RCC 7860 (cell line): ENCODE measurements at places on chromosomes 16 and 17.

DNA sequence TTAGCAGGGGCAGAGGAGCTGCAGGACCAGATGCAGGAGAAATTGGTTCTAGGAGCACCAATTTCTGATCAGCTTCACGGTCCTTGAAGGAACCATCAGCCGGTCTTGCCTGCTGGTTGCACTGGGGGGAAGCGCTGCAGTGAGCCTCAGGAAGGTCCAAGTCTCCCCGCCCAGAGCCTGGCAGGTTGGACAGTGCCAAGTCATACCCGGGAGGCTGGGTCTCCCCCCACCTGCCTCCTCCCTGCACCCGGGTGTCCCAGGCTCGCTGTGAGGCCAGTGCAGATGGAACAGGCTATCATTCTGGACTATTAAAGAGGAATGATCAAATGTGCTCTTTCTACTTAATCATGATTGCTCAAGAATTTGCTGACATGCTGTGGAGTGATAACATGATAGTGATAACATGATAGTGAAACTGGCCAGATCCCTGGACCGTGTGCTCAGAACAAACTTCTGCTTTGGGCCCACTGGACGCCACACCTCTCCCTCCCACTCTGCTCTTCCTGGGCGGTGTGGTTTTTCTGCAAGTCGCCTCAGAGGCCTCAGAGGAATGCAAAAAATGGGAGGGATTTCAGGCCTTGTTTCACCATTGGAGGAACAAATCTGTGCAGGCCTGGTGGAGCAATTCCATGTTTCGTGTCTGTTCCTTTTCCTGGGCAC lies 236.0 kb downstream of the IRF8 start:
- DNase-seq = no peak

GRCh38 chr17:78924481-78925151 lies 571 bp downstream of the TIMP2 start:
- no peak for DNase-seq

- no peak for DNase-seq
Measured at GRCh38 chr17:6105649-6106007, 35.4 kb downstream of the WSCD1 start.

- no peak for DNase-seq
Measured at GRCh38 chr17:61203671-61204131, 195.9 kb upstream of the TBX2 start.

DNA sequence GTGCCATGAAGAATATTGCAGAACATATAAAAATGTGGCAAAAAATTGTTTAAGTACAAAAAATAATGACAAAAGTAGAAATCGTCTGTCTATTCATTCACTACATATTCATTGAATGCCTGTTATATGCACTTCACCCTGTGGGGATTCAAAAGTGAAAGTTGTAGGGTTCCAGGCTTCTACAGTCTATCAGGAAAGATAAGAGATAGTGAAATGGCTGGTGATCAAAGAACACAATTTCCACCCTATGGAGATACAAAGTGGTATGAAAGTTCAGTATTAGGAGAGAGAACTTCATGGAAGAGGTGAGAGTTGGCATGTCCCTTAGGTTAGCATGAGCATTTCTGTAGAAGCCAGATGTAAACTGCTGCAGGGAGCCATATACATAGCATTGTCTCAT lies 127.0 kb upstream of the PMFBP1 start:
- no peak for DNase-seq

GRCh38 chr16:51106535-51106934 lies 44.5 kb downstream of the SALL1 start:
- DNase-seq = no peak

- DNase-seq = no peak
Measured at GRCh38 chr16:11098601-11099390, 154.4 kb downstream of the CLEC16A start.

DNA sequence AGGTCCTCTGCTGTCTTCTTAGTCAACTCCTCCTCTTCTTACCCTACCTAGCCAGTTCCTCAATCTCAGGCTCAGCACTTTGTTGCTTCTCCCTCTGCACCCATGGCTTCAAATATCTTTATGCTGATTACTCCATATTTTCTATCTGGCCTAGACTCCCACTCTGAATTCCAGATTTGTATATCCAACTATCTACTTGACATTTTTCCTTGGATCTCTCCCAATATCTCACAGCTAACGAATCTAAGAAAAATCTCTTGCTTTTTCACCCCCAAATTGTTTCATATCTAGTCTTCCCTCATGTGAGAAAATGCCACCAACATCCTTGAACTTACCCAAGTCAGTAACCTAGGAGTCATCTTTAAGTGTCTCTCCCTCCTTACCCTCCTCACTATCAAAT lies 176.4 kb upstream of the ERCC4 start:
- DNase-seq = no peak

DNA sequence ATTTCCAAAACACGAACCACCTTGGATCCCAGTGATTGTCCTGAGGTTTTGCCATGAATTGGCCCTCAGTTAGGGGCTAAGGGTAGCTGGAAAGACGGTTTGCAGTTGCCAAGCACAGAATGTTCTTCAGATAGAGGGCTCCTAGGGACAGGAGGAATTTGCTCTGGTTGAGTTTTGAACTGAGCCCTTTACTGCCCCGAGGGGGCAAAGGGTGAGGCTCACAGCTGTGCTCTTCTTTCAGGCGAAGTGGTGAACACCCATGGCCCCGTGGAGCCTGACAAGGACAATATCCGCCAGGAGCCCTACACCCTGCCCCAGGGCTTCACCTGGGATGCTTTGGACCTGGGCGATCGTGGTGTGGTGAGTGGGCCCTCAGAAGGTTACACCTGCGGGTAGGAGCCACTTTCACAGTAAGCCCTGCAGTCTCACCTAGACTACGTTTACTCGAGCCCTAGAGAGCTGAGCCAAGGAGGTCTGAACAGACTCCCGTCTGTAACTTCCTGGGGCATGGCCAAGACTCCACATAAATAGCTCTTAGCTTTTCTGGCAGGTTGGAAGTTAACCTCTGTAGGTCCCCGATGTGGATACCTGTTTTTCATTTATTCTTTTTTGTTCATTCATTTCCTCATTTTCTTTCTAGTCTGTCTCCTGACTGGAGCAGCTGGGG lies 32.5 kb downstream of the NMT1 start:
- no peak for DNase-seq

DNA sequence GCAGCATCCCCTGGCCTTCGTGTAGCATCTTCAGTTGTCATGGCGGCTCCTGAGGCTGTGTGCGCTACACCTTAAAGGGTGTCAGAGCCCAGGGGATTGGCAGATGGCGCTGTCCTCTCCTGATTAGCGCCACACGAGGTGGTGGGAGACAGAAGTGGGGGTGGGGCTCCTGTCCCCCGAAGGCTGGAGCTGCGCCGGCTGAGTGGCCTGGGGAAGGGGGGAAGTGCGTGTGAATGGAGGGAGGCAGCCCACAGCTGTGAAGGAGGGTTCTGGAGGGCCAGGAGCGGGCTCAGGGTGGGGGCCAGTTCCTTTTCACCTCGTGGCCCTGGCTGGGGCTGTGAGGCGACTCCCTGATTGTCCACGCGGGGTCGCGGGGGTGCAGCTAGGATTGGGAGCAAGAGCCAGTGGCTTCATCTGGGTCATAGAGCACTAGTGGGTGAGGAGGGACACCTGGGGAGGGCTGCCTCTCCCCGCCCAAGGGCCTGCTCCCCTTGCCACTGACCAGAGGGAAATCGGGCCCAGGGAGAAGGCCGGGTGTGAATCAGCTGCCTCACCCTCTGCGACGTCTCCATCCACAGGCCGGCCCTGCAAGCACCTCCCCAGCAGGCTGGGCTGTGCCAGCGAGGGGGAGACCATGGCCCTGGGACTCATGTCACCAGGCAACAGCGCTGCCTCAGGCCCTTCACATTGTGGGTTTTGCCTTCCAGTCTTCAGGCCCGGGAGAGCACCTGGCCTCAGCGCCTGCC lies 14.1 kb downstream of the BAHCC1 start:
- no peak for DNase-seq

DNA sequence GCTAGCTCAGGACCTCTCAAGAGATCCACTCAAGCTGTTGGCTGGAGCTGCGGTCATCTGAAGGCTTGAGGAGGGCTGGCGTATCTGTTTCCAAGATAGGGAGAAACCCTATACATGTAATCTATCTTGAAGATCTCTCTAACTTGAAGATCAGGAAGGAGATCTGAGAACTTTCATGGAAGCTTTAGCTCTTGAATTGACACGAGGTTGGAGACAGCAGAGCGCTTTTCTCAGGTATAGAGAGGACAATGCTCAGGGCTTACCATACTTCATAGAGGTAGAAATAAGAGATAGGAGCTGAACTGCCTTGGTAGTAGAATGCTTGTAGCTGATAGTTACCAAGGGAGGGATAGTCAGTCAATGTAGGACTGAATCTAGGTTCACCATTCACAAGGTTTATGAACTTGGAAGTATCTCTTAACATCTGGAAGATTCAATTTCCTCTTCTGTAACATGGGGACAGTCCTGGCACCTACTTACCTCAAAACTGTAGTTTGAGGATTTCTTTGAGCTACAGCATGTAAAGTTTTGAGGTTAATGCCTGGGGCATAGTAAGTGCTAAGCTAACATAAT lies 267.0 kb upstream of the MAF start:
- no peak for DNase-seq

DNA sequence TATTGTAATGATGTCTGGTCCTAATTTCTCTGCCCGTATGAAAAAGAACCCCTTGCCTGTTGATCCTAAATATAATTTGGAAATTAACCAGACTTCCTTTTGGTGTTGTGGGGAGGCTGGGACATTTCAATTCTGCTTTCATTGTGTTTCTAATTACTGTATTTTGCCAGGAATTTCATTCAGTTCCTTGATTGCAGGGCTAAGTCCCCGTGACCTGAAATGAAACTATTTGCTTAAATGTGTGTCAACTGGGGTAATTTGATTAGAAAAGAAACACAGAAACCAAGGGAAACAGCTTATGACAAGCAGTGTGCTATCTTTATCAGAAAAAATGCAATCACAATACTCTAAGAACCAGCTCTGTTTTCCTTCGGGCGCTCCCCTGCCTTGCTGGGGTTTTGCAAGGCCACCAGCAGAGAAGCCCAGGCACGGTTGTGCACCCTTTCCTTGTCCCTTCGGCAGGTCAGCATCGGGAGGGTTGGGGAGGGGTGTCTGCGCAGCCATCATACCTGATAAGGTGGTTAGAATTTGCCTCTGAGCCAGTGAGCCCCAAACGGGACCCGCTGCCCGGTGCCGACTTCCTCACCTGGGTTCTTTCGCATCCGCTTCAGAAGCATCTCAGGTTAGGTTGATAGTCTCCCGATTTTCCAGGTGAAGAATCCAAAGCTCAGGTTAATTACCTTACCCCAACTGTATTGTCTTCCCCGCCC lies 19.4 kb downstream of the KLHL36 start:
- no peak for DNase-seq

DNA sequence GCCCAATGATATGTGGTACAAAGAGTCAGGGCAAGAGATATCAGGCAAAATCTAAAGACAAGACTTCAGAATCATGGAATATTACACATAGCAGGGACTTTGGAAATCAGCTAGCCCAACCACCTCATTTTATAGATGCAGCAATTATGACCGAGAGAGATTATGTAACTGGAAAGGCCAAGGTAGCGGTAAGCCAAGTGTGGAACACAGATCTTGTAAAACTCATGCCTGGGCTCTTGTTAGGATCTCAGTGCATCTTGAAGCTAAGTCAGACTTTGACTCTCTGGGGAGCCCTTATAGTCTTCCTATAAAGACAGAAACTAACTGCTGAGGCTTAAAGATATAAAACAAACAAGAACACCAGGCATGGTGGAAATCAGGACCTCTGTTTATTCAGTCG lies 18.6 kb downstream of the MAP2K6 start:
- DNase-seq = no peak

DNA sequence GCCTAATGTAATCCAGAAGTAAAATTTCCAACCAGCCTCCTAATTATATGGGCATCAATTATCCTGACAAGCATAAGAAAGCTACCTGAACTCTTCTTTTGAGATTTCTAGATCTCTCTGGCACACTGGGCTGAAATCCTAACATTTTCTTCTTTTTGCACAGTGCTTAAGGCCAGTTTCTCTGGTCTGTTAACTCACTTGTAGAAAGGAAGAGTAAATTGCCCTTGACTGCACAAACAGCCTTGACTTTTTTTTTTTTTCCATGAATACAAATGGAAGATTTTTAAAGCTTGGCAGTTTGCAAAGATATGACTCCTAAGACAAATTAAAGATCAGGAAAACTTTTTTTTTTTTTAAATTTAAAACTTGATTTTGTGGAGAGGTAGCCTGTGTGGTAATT lies 291.2 kb upstream of the MON1B start:
- no peak for DNase-seq

DNA sequence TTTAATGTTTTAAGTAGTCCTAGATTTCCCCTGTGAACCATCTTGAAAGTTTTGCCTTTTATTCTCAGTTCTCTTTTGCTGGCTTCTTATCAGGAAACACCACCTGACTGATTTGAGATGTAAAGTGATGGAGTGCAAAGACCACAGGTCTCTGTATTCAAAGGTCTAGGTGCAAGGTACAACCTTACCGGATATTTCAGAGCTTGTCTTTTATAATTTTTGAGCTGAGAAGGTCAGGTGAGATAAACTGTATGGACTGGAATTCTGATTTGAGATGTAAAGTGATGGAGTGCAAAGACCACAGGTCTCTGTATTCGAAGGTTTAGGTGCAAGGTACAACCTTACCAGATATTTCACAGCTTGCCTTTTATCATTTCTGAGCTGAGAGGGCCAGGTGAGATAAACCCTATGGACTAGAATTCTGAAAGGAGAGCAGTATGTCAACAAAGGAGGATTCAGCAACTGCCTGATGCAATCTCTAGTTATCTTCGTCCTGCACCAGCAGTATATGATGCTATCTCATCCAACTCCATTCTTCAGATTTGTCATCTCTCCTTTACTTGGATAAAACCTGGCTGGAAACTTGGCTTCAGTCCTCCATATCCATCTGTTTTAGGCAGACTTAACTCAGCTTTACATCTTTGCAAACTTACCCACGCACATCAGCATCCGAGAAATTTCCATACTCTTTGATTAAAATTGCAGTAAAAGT lies 64.3 kb downstream of the CENPV start:
- no peak for DNase-seq

GRCh38 chr17:65472666-65473309 lies 88.7 kb downstream of the AXIN2 start:
- DNase-seq = no peak

DNA sequence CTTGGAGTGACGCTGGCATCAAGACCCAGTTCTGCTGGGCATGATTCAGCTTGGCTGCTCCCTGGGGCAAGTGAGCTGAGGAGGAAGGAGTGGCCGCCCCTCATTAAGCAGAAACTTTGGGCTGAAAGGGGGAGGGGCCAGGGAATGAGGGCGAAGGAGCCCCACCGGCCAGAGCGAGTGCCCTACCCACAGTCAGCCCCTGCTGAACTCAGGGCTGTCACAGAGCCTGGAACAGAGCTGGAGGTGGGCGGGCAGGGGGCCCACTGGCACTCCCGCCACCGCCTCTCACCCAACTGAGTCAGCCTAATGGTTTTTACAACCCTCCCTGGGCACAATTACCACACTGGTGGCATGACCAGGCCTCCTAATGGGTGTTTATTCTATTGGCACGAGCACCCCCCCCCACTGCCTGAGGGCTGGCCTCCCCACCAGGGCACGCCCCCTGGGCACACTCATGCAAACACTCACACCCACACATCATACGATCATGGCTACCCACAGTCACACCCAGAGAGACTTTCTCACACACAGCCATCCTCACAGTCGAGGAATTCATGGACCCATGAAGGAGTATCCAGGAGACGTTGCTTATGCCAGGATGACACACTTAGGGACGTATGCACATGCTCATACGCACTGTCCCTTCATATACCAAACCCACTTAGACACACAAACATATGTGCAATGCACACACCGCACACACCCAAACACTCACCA lies 19.2 kb downstream of the UNC119 start:
- DNase-seq = no peak
